ENCODE measurements at places on chromosomes 3 and 15. TPM values are rescaled to one million over a fixed set of nuclear protein-coding genes. Genes with fewer than 3 reads are reported as not detected.

The CTXN2 gene
- not detected for polyA plus RNA-seq

The DAZL gene
- polyA plus RNA-seq = 0.01 TPM

The CHRD gene
- polyA plus RNA-seq = 3.8 TPM

The MGLL gene
- 42.4 TPM for polyA plus RNA-seq

The TTLL13 gene
- polyA plus RNA-seq = not detected

The LRRIQ4 gene
- polyA plus RNA-seq = 0.13 TPM

The CCR9 gene
- 1.1 TPM for polyA plus RNA-seq

The SKOR1 gene
- 0.45 TPM for polyA plus RNA-seq

The CPLX3 gene
- polyA plus RNA-seq = not detected

The BCHE gene
- 3.0 TPM for polyA plus RNA-seq

The JAGN1 gene
- 49.0 TPM for polyA plus RNA-seq

The IREB2 gene
- 12.4 TPM for polyA plus RNA-seq

The AAGAB gene
- 24.6 TPM for polyA plus RNA-seq

The CNTN4 gene
- polyA plus RNA-seq = 6.5 TPM

The ECE2 gene
- polyA plus RNA-seq = 0.04 TPM

Data from small intestine (tissue), 16 donors.